ENCODE measurements at places on chromosomes 16 and 17.

DNA sequence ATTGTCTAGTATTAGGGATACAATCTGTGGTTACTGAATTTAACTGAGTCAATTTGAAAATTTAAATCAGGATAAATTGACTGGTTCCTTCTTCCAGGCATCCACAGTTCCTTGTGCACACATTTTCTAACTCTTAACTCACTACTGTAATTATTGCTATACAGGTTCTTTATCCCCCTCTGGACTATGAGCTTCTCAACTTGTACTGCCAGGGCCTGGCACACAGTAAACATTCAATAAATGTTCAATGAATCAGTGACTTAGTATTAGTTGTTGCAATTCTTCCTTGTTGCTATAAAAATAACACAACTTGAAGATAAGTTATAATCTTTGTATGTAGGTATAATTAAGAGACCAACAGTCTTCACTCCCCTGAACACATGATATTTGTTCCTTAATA lies 67.9 kb downstream of the SSH2 start:
- DNase-seq: no peak

- DNase-seq: no peak
These were observed 13.2 kb downstream of the PRKCB start for GRCh38 chr16:23848958-23849357.

GRCh38 chr16:11734653-11735043 lies 8.0 kb downstream of the TXNDC11 start:
- no peak for DNase-seq

GRCh38 chr16:61900482-61900881 lies 135.8 kb downstream of the CDH8 start:
- DNase-seq: peak; percentile 6

- DNase-seq: peak; percentile 10
These were observed 132.6 kb upstream of the CACNG5 start for GRCh38 chr17:66702106-66702936.

DNA sequence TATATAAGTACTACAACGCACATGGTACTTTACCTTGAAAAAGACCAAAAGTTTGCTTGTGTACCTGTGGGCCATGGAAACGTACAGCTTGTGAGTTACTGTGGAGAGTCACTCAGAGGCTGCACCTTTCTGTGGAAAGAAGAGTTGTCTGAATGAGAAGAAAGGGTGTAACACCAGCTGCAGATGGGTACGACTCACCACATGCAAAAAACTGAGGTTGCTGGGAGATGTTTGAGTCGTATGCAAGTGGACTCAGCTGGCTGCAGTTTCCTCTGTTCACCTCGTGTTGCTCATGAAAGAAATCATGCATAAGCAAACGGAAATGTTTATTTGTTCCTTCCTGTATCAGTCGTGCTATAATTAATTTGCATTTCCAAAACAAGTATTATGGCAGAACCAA lies 22.4 kb upstream of the DYNLRB2 start:
- peak; percentile 21 for DNase-seq

DNA sequence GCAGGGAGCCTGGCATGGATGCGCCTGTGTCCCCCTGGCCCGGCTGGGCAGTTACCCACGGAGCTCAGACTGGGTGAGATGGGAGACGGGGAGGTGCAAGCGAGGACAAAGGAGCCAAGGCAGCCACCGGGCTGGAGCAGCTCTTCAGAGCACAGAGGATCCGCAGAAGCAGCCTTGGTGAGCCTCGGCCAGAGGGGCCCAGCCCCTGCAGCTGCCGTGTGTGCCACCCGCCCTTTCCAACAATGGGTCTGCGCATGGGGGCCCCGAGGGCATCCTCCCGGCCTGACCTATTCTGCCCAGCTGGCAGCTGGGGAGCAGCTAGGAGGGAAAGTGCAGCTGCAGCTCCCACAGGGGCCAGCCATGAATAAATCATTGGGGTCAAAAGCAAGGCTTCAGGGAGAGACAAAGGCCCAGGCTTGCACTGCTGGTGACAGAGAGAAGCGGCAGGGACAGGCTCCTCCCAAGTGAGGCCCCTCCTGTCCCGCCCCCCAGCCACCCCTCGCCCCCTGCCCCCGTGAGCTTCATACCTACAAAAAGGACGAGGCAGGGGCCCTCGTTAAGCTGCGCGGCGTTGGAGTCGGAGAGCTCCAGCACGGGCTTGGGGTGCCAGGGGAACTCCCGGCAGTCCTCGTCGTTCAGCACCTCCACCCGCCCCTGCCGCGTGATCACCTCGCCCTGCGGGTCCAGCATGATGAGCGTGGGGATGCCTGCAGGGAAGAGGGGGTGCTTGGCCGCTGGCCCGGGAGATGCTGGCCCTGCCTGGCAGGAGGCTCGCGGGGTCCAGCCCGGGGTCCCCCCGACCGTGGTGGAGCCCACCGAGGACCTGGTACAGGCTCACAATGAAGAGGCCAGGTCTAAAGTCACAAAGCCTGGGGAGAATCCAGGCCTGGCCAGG lies 22.6 kb downstream of the MRM3 start:
- no peak for DNase-seq

All from RKO (cell line).